Tongue (tissue), 3 donors: ENCODE measurements at places on chromosomes 7 and 10. TPM values are rescaled to one million over a fixed set of nuclear protein-coding genes. Genes with fewer than 3 reads are reported as not detected.

GRM3 gene
- total RNA-seq: not detected

MAP3K8 gene
- total RNA-seq: 10.8 TPM

HOXA5 gene
- total RNA-seq: 0.21 TPM

ABCC2 gene
- total RNA-seq: 0.72 TPM

DNA sequence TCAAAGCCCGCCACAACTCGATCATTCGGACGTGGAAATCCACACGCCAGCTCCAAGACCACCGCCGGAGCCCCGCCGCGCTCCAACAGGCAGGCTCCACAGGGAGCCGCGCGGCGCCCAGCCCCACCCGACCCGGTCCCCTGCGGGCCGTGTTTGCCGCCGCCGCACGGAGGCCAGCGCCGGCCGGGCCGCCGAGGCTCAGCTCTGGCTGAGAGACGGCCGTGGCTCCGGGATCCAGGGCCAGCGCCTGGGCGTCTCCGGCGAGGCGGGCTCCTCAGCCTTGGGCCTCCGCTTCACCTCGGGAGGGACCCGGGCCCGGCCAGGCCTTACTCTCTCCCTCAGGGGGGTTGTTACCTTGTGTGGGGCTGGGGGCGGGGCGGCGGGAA, 333 bp downstream of the SMNDC1 start:
- no peak for DNase-seq

PDK4 gene
- total RNA-seq: 48.6 TPM

GRCh38 chr7:30348083-30348560, 63.7 kb downstream of the ZNRF2 start:
- no peak for DNase-seq

DNA sequence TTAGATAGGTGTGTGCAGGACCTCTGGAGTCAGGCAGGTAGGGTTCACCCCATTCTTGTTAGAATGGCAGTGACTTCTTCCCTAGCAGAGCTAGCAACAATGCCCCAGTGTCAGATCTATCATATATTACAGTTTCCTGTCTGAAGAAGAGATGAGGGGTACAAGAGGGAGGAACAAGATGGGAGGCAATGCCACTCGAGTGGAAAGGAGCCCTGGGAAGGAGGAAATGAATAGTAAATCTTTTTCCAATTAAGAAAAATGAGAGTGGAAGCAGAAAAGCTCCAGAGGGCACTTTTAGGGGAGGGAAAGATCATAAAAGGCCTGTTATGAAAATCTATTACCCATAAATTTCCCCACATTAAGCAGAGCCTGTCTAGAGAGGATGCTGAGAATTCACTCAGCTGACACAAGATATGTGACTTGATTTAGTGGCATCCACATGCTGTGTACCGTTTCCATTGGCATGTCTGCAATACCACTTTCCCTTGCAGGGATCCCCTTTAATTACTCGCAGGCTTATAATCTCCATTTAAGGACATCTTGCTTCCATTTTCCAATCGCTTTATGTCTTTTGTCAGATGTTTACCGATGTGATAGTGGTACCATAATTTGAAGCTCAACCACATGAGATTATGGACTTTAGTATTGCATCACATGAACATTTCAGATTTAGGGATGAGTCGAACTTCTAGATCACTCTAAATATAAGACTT, 70.0 kb upstream of the AGBL3 start:
- DNase-seq: no peak

- no peak for DNase-seq
Measured at GRCh38 chr10:13699216-13699615, 112.5 kb downstream of the PRPF18 start.

GRCh38 chr10:113495553-113495952, 57.3 kb upstream of the HABP2 start:
- no peak for DNase-seq

DNA sequence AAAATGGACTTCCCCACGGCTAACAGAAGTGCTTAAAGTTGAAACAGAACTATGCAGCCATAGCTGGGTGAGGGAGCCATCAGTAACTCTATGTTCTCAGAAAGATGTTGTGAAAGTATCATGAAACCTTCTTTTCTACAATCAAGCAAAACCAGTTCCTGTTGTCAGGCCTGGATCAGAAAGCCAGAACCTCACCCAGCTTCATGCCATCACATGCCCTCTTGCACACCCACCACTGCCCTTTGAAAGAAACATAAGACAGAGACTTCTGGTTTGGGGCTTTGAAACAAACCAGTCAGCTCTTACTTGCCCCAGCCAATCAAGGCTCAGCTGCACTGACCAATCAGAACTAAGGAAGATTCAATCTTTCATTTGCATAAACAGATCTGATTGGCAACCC, 230.8 kb upstream of the FERD3L start:
- no peak for DNase-seq
